ENCODE measurements at places on chromosomes 5 and 9.

- DNase-seq = no peak
Measured at GRCh38 chr9:80086822-80087345, 515.1 kb downstream of the TLE4 start.

GRCh38 chr5:92864591-92864990 lies 716.4 kb downstream of the NR2F1-AS1 start:
- DNase-seq = no peak

- DNase-seq = no peak
Measured at GRCh38 chr5:80069251-80069800, 34.2 kb downstream of the THBS4 start.

- no peak for DNase-seq
Measured at GRCh38 chr5:143271431-143271830, 132.1 kb downstream of the NR3C1 start.

GRCh38 chr9:12680341-12680740 lies 12.8 kb upstream of the TYRP1 start:
- DNase-seq = no peak

- DNase-seq = peak; percentile 35
Measured at GRCh38 chr5:114317751-114318150, 44.1 kb upstream of the KCNN2 start.

DNA sequence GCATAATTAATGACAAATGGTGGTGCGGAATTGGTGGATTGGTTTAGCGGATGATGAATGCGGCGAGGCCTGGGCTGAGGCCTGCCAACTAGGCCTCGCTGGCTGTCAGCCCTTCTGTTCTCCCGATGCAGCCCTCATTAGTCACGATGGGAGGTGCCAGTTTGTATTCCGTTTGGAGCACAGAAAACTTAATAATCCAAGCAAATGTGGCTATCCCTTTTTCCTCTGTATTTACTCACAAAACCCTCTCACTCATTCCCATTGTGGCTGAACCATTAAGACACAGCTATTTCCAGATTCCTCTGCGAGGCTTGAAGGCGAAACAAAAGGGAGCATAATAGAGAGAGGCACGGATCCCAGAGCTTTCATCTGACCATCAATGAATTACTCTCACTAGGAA lies 114.3 kb downstream of the MVB12B start:
- DNase-seq = no peak

DNA sequence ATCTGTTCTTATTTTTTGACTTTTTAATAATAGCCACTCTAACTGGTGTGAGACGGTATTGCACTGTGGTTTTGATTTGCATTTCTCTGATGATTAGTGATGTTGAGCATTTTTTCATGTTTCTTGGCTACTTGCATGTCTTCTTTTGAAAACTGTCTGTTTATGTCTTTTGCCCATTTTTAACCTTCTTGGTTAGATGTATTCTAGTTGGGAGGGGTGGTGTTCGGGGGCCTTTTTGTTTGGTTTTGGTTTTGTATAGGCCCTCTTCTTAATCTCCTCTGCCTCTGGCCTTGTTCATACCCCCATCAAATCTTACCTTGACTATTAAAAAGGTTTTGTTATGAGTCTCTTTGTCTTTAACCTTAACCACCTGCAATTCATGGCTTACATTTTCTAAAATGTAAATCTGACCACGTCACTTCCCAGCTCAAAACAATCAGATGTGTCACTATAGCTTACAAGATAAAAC lies 107.8 kb upstream of the NR4A3 start:
- DNase-seq = no peak

DNA sequence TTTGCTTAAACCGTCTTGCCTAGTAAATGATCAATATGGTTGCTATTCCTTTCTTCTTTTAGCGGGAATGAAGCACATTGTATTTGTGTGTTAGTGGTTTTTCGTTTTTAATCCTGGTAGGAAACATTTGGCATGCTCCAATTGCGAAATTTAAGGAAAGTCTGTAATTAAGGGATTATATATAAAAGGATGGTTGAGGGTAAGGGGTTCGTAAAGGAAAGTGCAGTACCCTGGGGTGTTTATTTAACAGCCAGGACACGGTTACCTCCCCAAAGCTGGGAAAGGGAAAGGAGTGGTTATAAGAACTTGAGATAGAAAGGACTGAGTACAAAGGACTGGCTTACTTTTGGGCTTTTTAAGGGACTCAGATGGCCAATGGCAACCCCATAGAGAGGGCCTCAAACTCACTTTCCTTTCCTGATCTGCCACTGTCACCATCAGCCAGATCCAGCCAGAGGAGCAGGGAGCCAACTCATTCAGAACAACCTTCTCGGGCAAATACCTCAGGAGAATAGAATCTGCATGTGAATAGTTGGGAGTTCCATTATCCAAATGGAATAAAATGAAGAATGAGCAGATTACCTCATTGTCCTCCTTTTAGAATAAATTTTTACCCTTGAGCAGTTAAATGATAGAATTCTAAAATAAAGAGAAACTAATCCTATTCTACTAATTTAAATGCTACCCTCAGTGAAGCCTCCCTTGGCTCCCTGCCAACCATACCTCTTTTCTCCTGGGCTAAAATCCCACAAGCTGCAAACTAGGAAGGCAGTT lies 117.7 kb downstream of the SNCAIP start:
- DNase-seq = no peak

- DNase-seq = peak; percentile 57
Measured at GRCh38 chr5:78647351-78647818, 1.2 kb downstream of the LHFPL2 start.

- no peak for DNase-seq
Measured at GRCh38 chr5:17898766-17899165, 264.5 kb downstream of the TAF11L14 start.

DNA sequence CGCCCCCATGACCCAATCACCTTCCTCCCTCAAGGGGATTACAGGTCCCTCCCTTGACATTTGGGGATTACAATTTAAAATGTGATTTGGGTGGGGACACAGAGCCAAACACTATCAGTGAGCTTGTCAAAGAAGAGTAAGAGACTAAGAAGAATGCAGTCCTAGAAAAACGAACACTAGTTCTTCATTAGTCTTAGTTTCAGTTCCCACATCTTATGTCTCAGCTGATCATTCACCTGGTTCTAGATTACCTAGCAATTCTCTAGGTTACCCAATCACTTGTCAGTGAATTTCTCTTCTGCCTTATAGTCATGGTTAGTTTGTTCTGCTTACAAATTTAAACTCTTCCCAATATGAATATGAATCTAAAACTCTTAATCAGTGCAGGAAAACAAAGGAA lies 251.5 kb downstream of the COX7C start:
- no peak for DNase-seq

GRCh38 chr5:172038167-172038566 lies 31.7 kb upstream of the FBXW11 start:
- no peak for DNase-seq

- DNase-seq = no peak
Measured at GRCh38 chr5:54537725-54538124, 20.2 kb downstream of the SNX18 start.

DNA sequence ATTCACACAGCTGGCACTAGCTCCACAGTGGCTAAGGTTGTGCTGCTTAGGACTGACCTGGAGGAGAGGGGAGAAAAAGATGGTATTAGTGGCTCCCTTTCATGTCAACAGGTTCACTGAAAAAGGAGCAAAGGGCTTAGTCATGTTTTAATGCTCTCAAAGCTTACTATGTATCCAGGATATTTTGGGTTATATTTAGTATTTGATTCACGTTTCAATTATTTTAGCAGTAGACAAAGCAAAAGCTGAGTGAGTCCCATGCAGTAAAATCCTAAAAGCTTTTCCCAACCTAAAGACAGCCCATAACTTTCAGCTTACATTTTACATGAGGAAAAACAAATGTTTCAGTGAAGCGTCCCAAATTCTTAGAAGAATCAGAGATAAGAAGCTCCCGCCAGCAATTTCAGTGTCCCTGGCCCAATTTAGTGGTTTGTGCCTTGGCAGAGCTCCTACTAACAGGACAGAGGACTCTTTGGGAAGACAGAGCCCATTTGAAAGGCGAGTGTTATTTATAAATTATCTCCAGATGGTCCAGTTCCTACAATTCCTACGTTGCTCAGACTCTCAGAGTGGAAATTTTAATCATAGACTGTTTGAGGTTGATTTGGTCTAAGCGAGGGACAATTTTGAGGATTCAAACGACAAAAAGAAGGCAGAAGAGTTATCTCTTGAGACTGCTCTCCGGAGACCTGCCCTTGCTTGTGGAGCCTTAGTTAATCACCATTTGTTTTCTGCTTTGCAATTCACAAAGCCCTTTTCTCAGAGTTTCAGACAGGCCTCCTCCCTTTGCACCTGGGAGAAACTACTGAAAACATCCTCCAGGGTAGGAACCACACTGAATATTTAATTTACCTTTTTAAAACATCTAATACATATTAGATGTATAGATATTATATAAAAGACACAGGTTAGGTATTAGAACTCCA lies 225.0 kb upstream of the ANKRD55 start:
- DNase-seq = no peak

DNA sequence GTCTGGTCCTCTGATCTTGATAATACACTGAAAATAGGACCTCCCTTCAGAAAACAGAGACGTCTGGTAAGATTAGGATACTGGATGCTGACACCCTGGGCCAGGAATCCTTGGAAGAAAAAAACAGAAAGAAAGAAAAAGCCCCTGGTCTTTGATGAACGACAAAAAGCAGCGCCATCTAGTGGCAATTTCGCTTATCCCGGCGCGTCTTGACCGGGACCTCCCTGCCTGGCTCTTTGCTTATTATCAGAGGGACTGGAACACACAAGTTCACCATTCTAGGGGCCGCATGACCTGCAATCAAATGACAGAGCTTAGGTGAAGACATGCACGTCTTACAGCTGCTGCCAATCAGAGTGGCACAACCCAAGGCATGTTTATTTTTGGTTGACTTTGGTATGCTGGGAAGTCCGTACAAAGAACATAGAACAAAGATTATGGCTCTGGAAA lies 114.9 kb upstream of the NFIB start:
- DNase-seq = no peak
